ENCODE measurements at places on chromosomes 16 and 17.

DNA sequence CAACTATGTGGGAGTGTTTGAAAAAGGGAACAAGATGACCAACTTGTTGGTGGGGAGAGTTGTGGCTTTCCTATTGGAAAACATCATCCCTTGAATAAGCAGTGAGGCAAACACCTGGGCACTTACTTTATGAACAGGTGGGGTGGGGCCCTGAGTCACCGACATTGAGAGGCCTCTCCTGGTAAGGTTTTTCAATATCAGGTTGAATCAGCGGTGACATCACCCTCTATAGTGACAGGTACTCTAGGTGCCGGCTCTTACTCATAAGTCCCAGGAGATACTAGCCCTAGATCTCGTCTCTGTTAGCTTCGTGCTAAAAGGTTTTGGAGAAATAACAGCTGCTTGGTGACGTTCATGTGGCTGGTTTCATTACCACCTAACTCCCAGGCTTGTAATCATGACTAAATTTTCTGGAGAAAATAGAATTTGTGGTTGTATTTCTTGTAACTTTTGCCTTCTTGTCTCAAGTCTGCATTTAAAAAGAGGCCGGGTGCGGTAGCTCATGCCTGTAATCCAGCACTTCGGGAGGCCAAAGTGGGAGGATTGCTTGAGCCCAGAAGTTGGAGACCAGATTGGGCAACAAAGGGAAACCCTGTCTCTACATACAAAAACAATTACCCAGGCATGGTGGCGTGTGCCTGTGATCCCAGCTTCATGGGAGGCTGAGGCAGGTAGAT lies 19.3 kb downstream of the CDH1 start:
- no peak for DNase-seq

DNA sequence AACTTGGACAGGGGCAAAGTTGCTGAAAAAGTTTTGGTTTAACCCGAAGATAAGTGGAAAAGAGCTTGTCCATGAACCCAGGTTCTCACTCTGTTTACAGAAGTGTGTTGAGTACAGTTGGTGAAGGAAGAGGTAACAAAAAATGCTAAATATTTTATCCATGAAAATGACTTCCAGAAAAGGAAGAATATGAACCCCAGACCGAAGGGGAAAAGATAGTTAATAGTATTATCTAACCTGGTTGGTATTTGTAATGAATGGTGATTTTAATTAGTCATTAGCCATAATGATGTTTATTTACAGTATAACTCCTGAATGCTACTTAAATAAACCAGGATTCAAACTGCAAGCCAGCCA lies 574 bp upstream of the TMEM106A start:
- no peak for DNase-seq

GRCh38 chr16:58094791-58095574 lies 34.2 kb downstream of the CFAP20 start:
- DNase-seq = no peak

DNA sequence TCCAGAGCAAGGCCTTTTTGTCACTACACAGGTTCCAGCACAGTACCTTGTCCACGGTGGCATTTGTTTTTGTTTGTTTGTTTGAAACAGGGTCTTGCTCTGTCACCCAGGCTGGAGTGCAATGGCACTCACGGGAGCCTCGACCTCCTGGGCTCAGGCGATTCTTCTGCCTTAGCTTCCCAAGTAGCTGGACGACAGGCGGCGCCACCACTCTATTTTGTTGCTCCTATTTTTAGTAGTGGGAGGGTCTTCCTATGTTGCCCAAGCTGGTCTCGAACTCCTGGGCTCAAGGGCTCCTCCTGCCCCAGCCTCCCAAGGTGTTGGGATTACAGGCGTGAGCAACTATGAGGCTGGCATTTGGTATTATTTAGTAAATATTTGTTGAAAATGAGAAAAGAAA lies 10.3 kb downstream of the MRC2 start:
- DNase-seq = no peak

GRCh38 chr17:17457680-17458079 lies 19.1 kb upstream of the MED9 start:
- no peak for DNase-seq

DNA sequence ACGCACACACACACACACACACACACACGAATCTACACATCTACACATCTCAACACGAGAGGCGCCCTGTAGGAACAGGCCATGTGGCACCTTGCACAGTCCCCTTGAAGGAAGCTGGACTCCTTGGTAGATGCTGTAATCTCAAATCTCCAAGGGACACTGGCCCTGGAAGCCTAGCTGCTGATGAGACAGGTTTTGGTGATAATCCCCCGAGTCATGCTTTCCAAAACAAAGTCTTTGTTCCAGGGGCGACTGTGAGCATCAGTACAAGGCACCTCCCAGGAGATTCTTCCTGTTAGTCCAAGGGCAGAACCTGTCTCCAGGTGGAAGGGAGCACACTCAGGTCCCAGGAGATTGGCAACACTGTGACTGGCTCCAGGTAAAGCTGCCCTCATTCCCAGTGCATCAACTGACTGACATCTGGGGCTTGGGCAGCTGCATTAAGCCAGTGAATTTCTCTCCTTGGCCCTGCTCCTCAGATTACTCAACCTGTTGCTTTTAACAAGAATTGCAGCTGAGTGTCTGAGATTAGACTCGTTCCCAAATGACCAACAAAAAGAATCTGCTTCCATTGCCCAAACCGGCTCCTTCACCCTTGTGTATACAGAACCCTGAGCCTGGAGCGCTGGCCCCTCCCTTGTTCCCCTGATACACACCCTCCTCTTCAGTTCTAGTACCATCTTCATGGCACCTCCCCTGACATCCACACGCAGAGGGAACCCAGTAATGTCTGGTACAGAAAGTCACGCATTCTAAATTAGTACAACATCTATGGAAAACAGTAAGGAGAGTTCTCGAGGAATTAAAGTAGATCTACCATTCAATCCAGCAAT lies 13.9 kb upstream of the TNRC6C start:
- no peak for DNase-seq

- DNase-seq = no peak
These were observed 6.3 kb downstream of the BCAR1 start for GRCh38 chr16:75244844-75245758.

GRCh38 chr16:69532641-69533455 lies 32.9 kb upstream of the NFAT5 start:
- no peak for DNase-seq

- no peak for DNase-seq
These were observed 7.1 kb downstream of the CPNE7 start for GRCh38 chr16:89582614-89583196.

- no peak for DNase-seq
These were observed 15.0 kb upstream of the SALL1 start for GRCh38 chr16:51166091-51166490.

GRCh38 chr17:17533901-17534441 lies 37.8 kb upstream of the RASD1 start:
- no peak for DNase-seq

GRCh38 chr16:16982614-16983013 lies 488.1 kb downstream of the XYLT1 start:
- DNase-seq = no peak

DNA sequence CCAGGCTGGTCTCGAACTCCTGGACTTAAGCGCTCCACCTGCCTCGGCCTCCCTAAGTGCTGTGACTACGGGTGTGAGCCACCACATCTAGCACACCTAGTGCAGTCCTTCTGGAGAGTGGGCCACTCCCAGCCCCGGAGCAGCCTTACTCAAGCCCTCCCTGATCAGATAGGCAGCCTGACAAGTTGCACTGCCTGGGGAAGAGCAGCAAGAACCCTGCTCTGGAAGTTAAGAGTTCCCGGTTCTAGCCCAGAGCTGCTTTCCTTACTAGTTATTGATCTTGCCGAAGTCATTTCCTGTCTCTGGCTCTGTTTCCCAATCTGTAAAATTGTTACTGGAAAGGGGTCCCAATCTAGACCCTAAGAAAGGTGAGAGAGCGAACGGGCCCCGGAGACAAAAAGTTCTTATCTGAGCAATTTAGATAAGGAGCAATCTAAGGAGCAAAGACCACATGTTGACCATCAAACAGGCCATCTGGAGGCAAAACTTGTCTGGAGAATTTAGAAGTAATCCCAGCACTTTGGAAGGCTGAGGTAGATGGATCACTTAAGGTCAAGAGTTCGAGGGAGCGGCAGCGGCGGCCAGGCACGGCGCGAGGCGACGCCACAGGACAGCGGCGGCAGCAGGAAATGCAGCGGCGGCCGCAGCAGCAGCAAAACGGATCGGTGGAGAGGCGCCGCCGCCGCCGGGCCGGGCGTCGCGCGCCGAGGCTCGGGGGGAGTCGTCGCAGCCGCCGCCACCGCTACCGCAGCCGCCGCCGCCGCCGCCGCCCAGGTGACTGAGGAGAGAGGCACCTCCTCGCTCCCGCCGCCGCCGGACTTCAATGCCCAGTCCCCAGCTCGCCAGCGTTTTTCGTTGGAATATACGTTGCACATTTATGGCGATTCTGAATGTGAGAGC lies 4.3 kb upstream of the NAGLU start:
- DNase-seq = peak; percentile 54
